ENCODE measurements at places on chromosomes 11 and 22.
A peak's percentile ranks its signal among the peaks of the same experiment; 100 is the strongest.

GRCh38 chr11:114844896-114845295 is 166.6 kb downstream of the NXPE2 start:
- DNase-seq = no peak

- peak; percentile 86 for DNase-seq
Observed at GRCh38 chr11:116499396-116500003, 273.3 kb downstream of the BUD13 start.

GRCh38 chr11:12717851-12718291 is 43.6 kb downstream of the TEAD1 start:
- DNase-seq = no peak

- DNase-seq = no peak
Observed at GRCh38 chr22:25919452-25919851, 177.5 kb downstream of the MYO18B start.

GRCh38 chr11:127898422-127899365 is 688.7 kb downstream of the ETS1 start:
- no peak for DNase-seq

GRCh38 chr11:116180806-116181600 is 591.8 kb downstream of the BUD13 start:
- DNase-seq = no peak

GRCh38 chr11:124644426-124645280 is 22.0 kb downstream of the TBRG1 start:
- peak; percentile 62 for DNase-seq

All from right forelimb (tissue), 1 donor.